Right atrium auricular region (tissue), 2 donors: ENCODE measurements at places on chromosomes 4 and X. TPM values are rescaled to one million over a fixed set of nuclear protein-coding genes. Genes with fewer than 3 reads are reported as not detected.
A peak's percentile ranks its signal among the peaks of the same experiment; 100 is the strongest.

The AR gene
- 7.9 TPM for total RNA-seq

The DKK2 gene
- total RNA-seq: 4.1 TPM

The TREX2 gene
- total RNA-seq: 0.94 TPM

The TRO gene
- total RNA-seq: 4.3 TPM

The GPC4 gene
- total RNA-seq: 5.8 TPM

The SPARCL1 gene
- total RNA-seq: 501 TPM

DNA sequence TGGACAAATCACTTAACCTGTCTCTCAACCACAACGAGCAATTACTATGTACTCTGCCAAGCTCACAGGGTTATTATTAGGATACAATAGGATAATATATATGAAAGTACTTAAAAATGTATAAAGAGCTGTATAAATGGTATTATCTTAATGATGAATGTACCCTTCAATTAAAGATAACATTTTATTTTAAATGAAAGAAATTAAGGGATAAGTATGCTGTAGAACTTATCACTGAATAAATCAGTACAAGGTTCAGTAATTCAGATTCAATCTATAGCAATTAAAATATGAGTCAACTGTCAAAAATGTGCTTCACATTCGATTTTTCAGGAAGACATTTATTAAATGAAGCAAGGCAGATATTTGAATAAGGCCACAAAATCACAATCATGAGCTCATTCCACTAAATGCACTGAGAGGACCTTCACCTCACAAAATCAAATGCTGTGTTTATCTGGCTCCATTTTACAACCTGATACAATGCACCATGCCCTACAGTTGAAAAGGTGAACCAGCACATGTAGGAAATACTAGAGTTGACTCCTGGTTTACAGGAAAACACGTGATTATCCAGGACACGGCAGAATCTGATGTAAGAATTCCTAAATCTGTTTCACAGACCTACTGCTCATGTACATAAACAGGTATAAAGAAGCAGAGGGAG lies 4.4 kb downstream of the LRCH2 start:
- no peak overlapping the region for H3K27ac ChIP-seq
- H3K36me3 ChIP-seq: no peaks in the 10 kb centered on the region
- no peaks in the 10 kb centered on the region for H3K4me1 ChIP-seq
- H3K27me3 ChIP-seq: no peaks in the 10 kb centered on the region

GRCh38 chr4:123564758-123565346 lies 168.3 kb downstream of the SPRY1 start:
- no peak overlapping the region for H3K27ac ChIP-seq
- no peak overlapping the region for H3K4me3 ChIP-seq
- H3K27me3 ChIP-seq: no peaks in the 10 kb centered on the region
- no peaks in the 10 kb centered on the region for H3K4me1 ChIP-seq

GRCh38 chr4:26233350-26233749 lies 87.5 kb upstream of the RBPJ start:
- no peak overlapping the region for H3K4me3 ChIP-seq
- H3K27me3 ChIP-seq: no peaks in the 10 kb centered on the region
- H3K27ac ChIP-seq: no peak overlapping the region

- H3K4me1 ChIP-seq: no peaks in the 10 kb centered on the region
- no peak for DNase-seq
- no peak overlapping the region for H3K27ac ChIP-seq
- no peaks in the 10 kb centered on the region for H3K36me3 ChIP-seq
Observed at GRCh38 chrX:150155436-150156035, 207.6 kb upstream of the MAMLD1 start.

DNA sequence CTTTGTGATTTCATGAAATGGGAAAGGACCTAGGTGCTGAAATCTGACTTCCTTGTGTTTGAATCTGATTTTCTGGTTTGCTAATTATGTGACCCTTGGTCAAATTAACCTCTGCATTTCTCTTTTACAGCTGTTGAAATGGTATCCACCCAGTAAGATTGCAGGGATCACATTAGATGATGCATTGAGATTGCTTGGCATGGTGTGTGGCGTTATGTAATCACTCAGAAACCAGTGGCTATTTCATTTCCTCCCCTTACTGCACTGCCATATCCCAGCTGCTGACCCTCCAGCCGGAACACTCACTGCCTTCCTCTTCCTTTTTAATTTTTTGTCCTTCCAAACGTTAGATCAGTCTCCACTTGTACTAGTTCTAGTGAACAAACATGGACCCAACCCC lies 79.0 kb downstream of the KLHL8 start:
- no peak for DNase-seq
- H3K36me3 ChIP-seq: peaks cover 21% of the 10 kb centered on the region
- H3K27me3 ChIP-seq: no peaks in the 10 kb centered on the region
- H3K27ac ChIP-seq: no peak overlapping the region

- H3K4me3 ChIP-seq: no peak overlapping the region
- H3K4me1 ChIP-seq: peaks cover 12% of the 10 kb centered on the region
- no peak overlapping the region for H3K27ac ChIP-seq
- no peaks in the 10 kb centered on the region for H3K27me3 ChIP-seq
Observed at GRCh38 chr4:81594490-81595159, 122.9 kb upstream of the RASGEF1B start.

- no peak overlapping the region for H3K4me3 ChIP-seq
- H3K4me1 ChIP-seq: no peaks in the 10 kb centered on the region
- no peak overlapping the region for H3K27ac ChIP-seq
- no peak for DNase-seq
- H3K36me3 ChIP-seq: no peaks in the 10 kb centered on the region
- H3K27me3 ChIP-seq: no peaks in the 10 kb centered on the region
Observed at GRCh38 chrX:123920105-123920785, 41.3 kb upstream of the STAG2 start.

DNA sequence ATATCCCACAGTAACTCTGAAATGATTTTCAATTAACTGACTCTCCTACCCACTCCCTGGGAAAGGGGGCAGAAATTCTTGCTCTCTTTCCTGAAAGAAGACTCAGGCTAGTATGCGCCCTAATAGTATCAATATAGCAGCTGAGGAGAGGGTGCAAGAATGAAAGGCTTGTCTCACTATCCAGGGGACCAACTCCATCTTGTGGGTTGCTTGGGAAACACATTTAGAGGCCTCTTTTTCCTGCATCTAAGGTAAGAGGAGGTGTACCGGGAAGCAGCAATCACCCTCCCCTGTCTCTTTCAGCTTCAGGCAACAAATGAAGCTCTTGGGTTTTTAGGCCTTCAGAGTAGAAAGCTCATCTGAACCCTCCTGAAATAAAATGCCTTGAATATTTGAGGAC lies 11.3 kb downstream of the TMEM255A start:
- H3K27ac ChIP-seq: no peak overlapping the region
- no peak overlapping the region for H3K4me3 ChIP-seq
- no peaks in the 10 kb centered on the region for H3K36me3 ChIP-seq
- H3K4me1 ChIP-seq: no peaks in the 10 kb centered on the region

DNA sequence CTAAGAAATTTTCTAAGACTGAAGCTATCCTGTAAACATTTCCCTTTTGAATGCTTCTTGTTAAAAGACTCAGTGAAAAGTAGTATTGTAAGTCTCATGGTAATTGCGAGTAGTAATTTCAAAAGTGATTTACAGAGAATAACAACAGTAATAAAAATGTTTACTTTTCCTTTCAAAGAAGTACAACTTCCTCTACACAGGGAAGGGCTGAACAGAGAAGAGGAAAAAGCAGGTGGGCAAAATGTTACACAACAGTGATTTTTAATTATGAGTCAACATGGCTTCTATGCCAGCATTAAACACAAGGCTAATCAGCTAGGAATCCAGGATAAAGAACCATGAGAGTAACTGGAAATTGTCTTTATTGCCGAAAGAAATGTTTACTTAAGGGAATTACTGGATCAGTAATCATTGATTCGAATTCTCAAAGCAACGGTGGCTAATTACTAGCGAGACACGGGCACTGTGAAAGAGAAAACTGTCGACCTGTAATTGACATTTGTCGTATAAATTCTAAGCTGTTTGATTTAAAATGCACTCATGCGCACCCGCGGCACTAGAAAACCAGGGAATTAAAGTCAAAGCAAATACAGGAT lies 15.4 kb downstream of the UTP3 start:
- peak overlapping the region; percentile 96 for H3K27ac ChIP-seq
- no peak for DNase-seq
- no peaks in the 10 kb centered on the region for H3K27me3 ChIP-seq
- no peaks in the 10 kb centered on the region for H3K36me3 ChIP-seq
- H3K4me3 ChIP-seq: peak overlapping the region; percentile 84
- no peaks in the 10 kb centered on the region for H3K4me1 ChIP-seq

DNA sequence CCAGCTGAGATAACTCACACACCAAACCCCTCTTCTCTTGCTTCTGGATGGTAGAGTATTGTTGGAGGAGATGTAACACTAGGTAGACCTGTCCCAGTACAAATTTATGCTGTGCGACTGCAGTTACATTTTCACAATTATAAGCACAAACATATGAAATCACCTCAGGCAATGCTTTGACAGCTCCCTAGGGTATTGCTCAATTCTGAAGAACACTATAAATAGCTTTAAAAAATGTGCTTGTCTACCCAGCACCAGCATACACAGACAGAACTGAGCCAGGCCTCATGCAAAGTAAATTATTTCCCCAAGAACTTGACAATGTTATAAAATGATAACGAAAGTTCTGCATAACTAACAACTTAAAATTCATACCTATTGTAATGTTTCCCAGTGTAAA lies 1999.1 kb upstream of the ADGRL3 start:
- no peak overlapping the region for H3K4me3 ChIP-seq
- no peaks in the 10 kb centered on the region for H3K4me1 ChIP-seq
- no peaks in the 10 kb centered on the region for H3K27me3 ChIP-seq
- no peak for DNase-seq
- H3K36me3 ChIP-seq: no peaks in the 10 kb centered on the region
- no peak overlapping the region for H3K27ac ChIP-seq

GRCh38 chrX:24767557-24767956 lies 73.8 kb downstream of the POLA1 start:
- no peaks in the 10 kb centered on the region for H3K27me3 ChIP-seq
- H3K4me3 ChIP-seq: no peak overlapping the region
- no peak overlapping the region for H3K27ac ChIP-seq
- H3K4me1 ChIP-seq: no peaks in the 10 kb centered on the region
- no peaks in the 10 kb centered on the region for H3K36me3 ChIP-seq

GRCh38 chrX:131366407-131366806 lies 77.3 kb upstream of the IGSF1 start:
- H3K36me3 ChIP-seq: no peaks in the 10 kb centered on the region
- H3K27me3 ChIP-seq: no peaks in the 10 kb centered on the region
- no peak overlapping the region for H3K27ac ChIP-seq
- DNase-seq: no peak

GRCh38 chr4:185810746-185811508 lies 1.1 kb downstream of the SORBS2 start:
- H3K27me3 ChIP-seq: no peaks in the 10 kb centered on the region
- H3K36me3 ChIP-seq: no peaks in the 10 kb centered on the region
- DNase-seq: no peak
- no peaks in the 10 kb centered on the region for H3K4me1 ChIP-seq
- H3K27ac ChIP-seq: peak overlapping the region; percentile 80

DNA sequence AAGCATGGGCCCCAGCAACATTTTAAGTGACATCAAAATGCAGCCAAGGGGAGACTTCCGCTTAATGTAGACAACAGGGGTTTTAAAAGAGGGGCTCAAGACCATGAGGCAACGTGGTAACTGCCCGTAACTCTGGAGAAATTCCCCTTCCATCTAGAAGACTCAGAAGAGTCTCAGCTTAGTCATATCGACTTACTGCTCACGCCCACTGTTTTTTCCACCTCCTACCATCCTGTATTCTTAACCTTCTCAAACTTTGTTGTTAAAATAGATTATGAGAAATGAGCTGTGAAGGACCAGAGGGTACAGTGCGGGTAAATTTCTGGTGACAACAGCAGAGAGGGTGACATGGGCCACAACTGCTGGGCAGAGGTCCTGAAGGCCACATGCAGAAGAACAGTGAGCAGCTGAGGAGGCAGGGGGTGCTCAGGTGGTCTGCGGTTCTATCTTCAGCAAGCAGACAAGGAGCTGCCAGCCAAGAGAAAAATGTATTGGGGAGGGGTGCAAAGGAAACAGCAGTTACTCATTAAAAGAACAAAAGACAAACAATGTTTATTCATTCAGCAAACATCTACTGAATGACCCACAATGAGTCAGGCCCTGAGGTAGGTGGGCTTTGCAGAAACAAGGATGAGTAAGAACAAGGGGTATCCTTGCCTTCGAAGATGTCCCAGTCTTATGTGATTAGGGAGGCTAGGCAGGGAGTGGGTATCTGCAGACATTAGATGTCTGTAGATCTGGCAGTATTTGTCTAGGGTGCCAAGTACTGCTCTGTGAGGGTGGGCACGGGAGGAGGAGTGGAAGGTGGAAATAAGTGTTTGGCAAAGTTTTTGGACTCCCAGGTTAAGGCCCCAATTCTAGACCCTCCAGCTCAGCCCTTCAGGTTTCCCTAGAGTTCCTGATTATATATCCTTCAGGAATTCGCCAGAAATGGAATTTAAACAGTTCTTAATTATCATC lies 175.3 kb downstream of the TSPAN5 start:
- H3K4me1 ChIP-seq: no peaks in the 10 kb centered on the region
- H3K4me3 ChIP-seq: no peak overlapping the region
- no peak overlapping the region for H3K27ac ChIP-seq
- DNase-seq: no peak
- no peaks in the 10 kb centered on the region for H3K27me3 ChIP-seq

DNA sequence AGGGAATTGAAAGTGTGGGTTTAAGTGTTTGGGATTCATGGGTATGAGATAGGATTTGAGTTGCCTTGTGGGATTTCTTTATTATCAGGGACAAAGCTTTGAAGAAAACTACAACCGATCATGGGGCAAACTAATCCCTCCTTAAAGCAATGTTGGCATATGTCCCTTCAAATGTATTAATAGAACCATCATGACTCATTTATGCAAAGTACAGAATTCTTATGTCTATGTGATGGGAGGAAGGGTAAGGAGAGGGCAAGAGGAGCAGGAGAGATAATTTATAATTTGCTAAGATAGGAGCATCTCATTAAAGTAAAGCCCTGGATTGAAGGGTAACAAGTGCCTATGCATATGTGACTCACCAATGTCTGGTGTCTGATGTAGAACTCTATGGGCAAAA lies 94.2 kb downstream of the PHEX start:
- no peak overlapping the region for H3K4me3 ChIP-seq

- H3K36me3 ChIP-seq: no peaks in the 10 kb centered on the region
- no peaks in the 10 kb centered on the region for H3K27me3 ChIP-seq
- no peak overlapping the region for H3K4me3 ChIP-seq
- H3K27ac ChIP-seq: no peak overlapping the region
- DNase-seq: no peak
Observed at GRCh38 chr4:146398896-146399445, 122.8 kb downstream of the SLC10A7 start.

DNA sequence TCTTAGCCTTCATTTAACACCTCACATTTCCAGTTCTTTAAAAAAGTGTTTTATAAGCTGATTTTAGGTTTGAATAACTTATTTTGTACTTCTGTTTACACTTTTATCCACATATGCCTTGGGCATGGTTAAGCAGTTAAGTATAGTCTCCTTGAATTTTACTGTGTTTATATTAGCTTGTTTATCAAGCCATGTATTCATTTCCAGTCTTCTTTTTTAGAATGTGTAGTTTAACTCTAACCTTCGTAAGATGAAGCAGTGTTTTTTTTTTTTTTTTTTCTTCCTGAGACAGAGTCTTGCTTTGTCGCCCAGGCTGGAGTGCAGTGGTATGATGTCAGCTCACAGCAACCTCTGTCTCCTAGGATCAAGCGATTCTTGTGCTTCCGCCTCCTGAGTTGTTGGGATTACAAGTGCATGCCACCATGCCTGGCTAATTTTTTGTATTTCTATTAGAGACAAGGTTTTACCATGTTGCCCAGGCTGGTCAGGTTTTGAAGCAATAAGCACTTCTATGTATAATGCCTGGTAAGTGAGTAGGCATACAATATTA lies 42.5 kb downstream of the BMP2K start:
- H3K36me3 ChIP-seq: no peaks in the 10 kb centered on the region
- H3K4me3 ChIP-seq: no peak overlapping the region
- no peak for DNase-seq
- no peaks in the 10 kb centered on the region for H3K27me3 ChIP-seq
- no peaks in the 10 kb centered on the region for H3K4me1 ChIP-seq
- no peak overlapping the region for H3K27ac ChIP-seq
